ENCODE measurements at places on chromosomes 2 and 18.

DNA sequence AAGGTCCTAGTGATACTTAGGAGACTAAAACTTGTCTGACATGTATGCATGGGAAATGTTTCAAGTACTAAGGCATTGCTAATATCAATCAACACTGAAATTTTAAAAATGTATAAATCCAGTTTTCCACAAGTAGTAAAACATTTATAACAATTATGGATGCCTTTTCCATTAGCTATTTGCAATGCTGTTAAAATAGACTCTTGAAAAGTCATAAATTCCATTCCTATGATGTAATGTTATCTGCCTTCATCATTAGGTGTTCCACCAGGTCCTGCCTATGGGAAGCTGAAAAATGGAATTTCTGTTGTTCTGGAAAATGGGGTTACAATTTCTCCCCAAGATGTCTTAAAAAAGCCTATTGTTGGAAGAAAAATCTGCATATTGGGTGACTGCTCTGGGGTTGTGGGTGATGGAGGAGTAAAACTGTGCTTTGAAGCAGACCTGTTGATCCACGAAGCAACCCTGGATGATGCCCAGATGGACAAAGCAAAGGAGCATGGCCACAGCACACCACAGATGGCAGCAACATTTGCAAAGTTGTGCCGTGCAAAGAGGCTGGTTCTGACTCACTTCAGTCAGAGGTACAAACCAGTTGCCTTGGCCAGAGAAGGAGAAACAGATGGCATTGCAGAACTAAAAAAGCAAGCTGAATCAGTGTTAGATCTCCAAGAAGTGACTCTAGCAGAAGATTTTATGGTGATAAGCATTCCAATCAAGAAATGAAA lies 18.7 kb downstream of the ELAC1 start:
- DNase-seq, result no peak

DNA sequence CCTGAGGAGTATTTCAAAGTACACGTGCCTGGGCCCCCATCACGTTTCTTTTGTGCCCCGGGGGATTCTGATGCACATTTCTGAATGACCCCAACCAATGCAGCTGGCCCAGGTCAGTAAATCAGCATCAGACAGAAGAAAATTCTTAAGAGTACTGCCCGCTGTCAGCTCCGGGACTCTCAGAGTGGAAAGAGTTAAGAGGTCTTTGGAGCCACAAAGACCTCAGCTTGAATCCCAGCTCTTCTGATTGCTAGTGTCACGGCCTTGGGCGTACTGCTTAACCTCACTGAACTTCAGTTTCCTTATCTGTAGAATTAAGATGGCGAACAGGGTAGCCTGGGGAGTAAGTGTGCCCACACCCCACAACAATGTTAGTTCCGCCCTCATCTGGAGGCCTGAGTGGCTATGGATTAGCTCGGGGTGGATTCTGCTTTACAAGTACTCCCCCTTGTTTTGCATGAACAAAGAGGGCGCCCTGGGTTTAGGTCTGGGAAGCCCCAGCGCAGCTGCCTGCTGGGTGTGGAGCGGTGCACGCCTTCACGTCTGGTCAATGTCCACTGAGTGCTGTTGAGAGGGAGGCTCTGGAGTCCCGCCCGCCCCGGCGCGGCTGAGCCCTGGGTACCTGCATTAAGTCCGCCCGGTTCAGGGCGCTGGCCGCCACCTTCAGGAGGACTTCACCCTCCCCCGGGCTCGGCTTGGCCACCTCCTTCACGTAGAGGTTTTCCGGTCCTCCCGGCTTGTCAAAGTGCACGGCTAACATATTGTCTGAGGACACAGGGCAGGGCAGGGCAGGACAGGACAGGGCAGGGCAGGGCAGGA lies 858 bp downstream of the TP53I3 start:
- no peak for DNase-seq

GRCh38 chr2:186992597-186992996 lies 143.6 kb upstream of the ZSWIM2 start:
- no peak for DNase-seq

DNA sequence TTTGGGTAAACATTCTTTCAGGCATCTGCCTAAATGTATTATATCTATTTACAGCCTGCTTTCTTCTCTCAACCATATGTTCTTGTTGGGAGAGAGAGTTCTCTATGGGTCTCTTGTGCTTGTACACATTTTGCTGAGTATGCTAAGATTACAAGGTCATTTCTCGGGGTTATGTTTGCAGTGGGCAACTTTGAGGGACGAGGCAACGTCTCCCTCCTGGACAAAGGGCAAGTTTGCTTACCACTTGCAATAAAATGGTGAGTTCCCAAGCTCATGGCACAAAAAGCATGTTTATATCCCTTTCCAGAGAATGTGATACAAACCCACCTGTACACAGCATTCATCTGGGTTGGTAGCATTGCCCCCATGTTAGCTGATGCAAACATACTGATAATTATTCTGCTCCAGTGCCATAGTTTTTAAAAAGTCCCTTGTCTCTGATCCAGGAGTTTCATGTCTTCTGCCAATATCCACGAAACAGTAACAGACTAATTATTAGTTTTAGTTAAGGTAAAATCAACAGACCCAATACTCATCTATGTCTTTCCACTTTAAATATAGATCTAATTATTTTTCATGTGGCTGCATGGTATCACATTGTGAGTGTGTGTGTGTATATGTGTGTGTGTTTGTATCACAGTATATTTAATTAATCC lies 84.2 kb upstream of the MAPK4 start:
- no peak for DNase-seq

- no peak for DNase-seq
Observed at GRCh38 chr2:64447317-64448040, 6.5 kb upstream of the LGALSL start.

DNA sequence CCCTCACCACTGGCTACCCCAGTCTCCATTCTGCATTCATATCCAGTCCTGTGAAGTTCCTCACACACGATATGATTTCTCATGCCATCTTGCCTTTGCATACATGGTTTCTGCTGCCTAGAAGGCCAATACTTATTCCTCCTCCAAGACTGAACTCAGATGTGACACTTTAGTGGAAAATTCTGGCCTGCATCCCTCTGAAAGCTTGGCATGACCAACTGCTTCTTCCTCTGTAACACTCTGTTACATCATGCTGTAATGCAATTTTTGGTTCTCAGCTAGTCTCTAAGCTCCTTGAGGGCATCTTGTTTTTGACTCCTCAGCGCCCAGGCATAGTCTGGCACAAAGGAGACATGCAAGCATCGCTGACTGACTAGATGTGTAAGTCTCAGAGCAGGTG lies 12.6 kb downstream of the FAM161A start:
- DNase-seq, result no peak
